ENCODE measurements at places on chromosomes 7 and 10. TPM values are rescaled to one million over a fixed set of nuclear protein-coding genes. Genes with fewer than 3 reads are reported as not detected.

Gene ST8SIA6
- total RNA-seq, result 0.07 TPM

Gene SPDYE9
- not detected for total RNA-seq

Gene IFIT2
- 4.9 TPM for total RNA-seq

Gene CPN1
- total RNA-seq, result 0.20 TPM

Gene C7orf57
- total RNA-seq, result 0.37 TPM

All from A549 treated with CpdA at 1 μM for 4 hours (cell line).